ENCODE measurements at places on chromosomes 4 and X. TPM values are rescaled to one million over a fixed set of nuclear protein-coding genes. Genes with fewer than 3 reads are reported as not detected.

- no peak for DNase-seq
Measured at GRCh38 chrX:27309406-27309805, 153.7 kb downstream of the PPP4R3C start.

GRCh38 chr4:120693816-120694215, 228.7 kb downstream of the PRDM5 start:
- DNase-seq: no peak

DNA sequence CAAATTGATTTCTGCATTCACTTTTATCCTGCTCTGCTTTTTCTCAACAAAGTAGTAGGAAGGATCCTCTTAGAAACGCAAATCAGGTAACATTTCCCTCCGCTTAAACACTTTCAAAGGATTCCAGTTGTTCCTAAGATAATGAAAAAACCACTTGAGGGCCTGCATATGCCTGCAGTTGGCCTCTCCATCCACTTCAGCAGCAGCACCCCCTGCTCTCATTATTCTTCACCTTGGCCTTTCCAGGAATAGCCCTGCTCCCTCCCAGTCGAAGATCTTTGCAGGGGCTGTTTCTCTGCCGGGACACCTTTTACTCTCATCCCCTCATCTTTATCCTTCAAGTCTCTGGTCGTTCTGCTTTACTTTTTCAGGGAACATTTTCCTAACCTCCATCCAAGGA, 314.0 kb downstream of the INPP4B start:
- DNase-seq: no peak

The IL13RA2 gene
- 5.4 TPM for total RNA-seq

- no peak for DNase-seq
Measured at GRCh38 chr4:4206204-4206603, 20.5 kb downstream of the OTOP1 start.

- DNase-seq: no peak
Measured at GRCh38 chrX:100274916-100275315, 135.2 kb downstream of the PCDH19 start.

The CABS1 gene
- total RNA-seq: not detected

- DNase-seq: no peak
Measured at GRCh38 chrX:16832301-16832700, 37.9 kb downstream of the RBBP7 start.

GRCh38 chrX:40095583-40096394, 2.0 kb downstream of the BCOR start:
- no peak for DNase-seq

- DNase-seq: no peak
Measured at GRCh38 chr4:121765368-121765705, 373 bp upstream of the SMIM43 start.

DNA sequence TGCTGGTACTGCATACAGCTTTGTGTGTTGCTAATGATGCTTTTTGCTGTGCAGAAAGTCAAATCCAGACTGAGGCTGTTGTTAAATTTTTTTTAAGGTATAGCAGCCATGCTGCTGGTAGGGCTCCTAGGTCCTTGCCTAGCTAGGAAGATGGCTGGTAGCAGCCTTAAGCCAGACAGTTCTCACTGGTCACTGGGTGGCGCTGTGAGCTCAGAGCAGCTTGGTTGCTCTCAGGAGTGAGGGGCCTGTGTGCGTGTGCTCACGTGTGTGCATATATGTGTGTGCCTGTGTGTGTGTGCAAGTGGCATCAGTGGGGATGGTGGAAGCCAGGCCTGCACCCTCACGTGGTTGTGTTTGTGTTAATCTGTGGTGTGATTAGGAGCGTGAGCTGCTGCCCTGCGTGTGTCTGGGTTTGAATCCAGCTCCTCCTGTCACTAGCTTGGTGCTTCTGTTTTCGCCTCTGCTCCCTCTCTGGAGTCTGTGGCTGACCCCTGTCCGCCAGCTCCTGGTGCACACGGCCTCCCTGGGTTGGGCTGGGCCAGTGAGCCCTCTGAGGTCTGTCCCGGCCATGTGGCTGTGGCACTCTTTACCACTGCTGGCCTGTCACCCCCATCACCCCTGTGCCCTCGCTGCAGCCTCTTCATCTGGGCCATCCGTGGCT, 46.1 kb downstream of the SORCS2 start:
- DNase-seq: no peak

- DNase-seq: peak; percentile 1
Measured at GRCh38 chrX:64977830-64978229, 1.6 kb upstream of the ZC4H2 start.

GRCh38 chrX:45198301-45198700, 2.4 kb downstream of the DIPK2B start:
- no peak for DNase-seq

GRCh38 chrX:150692831-150693724, at the start of gene MTMR1:
MTMR1 (plus strand) TSS chrX:150693396; CDS start chrX:150693531, 135 bp downstream.
- DNase-seq: no peak

DNA sequence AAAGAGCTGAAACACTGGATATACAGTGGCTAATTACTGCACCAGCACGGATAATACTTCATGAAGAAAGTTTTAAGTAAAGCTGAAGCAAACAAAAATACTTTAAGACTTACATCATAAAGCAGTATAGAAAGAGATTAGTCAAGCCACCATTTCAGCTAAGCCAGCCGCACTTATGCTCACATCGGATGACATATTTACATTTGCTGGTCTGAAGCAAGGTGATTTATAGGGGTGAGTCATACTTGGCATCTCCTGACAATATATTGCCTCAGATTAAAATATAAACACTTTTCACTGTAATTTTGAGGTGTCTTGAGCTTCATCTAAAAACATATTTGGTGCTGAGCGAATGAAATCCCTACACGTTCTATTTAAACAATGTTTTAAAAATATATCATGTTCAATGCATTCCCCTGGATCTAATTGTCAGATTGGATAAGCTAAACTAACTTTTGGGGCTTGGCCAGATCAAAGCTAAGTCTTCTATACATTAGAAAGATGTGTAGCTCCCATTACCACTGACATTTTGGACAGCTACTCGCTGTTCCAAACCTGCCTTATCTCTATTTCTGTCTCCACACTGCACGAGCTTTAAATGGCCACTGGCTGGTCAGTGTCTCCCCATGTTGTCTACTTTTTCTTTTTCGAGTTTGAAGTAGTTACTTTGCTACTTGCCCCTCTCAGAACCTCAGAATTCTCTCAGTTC, 103.2 kb downstream of the VCX2 start:
- no peak for DNase-seq

DNA sequence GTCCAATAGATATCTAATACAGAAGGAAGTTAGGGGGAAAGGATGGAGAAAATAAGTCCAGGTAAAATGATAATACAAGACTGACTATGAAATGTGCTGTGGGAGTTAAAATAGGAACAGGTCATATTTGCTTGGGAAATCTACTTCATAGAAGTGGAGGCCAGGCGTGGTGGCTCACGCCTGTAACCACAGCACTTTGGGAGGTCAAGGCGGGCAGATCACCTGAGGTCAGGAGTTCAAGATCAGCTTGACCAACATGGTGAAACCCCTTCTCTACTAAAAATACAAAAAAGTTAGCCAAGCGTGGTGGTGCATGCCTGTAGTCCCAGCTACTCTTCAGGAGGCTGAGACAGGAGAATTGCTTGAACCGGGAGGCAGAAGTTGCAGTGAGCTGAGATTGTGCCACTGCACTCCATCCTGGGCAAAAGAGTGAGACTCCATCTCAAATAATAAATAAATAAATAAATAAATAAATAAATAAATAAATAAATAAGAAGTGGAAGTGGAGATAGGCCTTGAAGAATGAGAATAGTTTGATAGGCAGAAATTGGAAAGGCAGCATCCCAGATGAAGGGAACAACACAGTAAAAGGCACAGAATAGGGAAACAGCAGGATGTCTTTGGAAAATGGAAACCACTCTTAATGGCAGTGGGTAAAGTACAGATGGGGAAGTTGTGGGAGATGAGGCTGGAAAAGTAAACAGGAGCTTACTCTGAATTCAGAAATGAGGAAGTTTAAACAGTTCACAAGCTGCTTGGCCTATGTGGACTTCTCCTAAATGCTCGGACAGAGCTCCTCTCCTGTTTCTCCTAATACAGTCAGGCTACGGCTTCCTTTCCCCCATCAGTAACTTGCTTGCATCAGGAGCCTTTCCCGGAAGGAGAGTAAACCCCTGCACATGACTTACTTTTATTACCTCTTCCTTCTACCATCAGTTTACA, 15.1 kb upstream of the GK start:
- DNase-seq: no peak

DNA sequence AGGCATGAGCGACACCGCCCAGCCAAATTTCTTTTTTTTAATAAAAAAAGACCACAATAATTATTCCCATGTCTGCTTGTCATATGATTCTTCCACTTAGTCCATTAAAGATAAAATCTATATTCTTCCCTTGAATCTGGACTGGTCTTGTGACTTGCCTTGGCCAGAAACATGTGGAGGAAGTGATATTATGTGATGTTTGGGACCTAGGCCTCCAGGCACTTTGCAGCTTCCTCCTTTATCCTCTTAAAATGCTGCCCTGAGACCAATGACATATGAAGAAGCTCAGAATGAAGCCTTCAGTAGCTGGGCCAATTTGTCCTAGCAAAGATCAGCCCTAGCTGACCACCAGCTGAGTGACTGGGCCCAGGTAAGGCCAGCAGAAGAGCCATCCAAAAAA, 250.0 kb downstream of the INPP4B start:
- DNase-seq: no peak

The MAGEB1 gene
- total RNA-seq: not detected

DNA sequence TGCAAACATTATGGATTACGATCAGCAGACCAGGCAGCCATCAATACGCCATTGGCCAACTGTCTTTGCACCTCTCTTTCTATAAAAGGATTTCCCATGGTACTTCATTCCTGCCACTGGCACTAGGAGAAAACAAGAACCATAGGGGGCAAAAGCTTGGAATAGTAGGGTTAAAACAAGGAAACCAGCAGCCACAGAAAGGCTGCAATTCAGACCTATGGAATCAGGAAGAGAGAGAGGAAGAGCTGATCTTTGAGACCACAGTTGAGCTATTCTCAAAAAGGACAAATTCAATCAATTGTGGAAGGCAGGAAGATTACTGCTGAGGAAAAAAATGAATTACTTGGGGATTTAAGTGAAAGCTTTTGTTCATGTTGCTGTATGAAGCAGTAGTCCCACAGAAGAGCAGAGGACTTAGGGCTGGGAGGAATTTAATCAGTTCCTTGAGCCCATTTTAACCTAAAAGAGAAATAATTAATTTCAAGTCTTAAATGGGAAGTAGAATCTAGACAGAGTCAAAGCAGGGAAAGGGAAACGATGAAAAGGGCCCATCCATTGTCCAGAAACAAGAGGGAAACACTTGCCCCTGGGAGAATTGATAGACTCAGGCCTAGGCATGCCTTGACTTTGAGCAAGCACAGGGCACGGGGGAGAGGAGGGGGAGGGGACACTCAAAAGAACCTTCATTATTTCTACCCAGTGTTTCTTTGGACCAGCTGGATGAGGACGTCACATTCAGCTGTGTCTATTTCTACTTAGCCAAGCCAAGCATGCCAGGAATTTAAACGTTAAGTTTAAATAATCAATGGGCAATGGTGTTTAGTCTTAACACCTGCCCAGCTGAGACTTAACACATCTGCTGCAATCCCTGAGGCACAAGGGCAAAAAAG, 50.7 kb downstream of the SCD5 start:
- DNase-seq: no peak

The FAAH2 gene
- total RNA-seq: not detected

DNA sequence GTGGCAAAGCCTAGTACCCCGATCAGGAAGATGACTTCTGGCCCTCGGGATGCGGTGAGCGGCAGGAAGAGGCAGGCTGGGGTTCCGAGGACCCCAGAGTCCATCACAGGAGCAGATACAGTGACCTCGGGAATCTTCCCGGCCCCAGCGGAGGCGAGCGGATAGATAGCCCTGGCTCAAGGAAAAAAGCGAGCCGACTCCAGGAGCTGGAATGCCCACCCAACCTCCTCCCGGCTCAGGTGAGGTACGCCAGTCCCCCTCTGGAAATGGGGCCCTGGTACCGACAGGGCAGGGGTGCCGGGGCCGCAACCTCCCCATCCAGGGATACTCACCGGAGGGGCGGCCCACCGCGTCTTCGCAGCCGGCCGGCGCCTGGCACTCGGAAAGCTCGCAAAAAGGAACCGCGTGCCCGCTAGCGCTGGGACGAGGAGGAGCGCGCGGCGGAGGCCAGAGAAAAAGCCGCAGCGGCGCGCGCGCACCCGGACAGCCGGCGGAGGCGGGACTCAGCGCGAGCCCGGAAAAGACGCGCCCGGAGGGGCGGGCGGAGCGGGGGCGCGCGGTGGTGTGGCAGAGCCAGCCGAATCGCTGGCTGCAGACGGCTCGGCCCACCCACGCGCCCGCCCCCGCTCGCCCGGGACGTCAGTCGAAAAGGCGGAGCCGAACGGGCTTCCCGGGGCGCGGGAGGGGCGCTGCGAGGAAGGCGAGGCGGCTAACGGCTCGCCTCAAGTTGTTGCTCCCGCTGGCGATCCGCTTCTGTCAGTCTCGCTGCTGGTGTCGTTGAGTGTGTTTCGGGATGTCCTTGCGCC, at the start of gene ACSL4:
Gene ACSL4, minus strand, starts transcription at position 451 of the 806 bp plus-strand sequence. CDS start 49,894 bp downstream, outside the sequence.
- DNase-seq: peak; percentile 76

DNA sequence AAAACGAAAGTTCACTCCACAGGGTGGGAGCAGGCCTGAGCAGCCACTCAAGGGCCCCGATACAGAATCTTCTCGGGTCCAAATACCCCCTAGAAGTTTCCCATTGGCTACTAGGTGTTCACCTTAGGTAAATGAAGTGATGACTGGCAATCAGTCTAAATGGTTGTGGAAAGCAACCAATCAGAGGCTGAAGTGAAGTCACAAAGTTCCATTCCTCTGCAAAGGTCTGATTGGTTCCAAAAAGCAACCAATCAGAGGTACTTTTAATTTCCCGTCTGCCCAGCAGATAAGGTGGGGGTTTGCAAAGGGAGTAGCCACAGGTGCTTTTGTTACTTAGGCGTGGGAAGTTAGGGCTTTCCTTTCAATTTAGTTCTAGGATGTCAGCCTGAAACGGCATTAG, 58.2 kb upstream of the NKAP start:
- DNase-seq: no peak

DNA sequence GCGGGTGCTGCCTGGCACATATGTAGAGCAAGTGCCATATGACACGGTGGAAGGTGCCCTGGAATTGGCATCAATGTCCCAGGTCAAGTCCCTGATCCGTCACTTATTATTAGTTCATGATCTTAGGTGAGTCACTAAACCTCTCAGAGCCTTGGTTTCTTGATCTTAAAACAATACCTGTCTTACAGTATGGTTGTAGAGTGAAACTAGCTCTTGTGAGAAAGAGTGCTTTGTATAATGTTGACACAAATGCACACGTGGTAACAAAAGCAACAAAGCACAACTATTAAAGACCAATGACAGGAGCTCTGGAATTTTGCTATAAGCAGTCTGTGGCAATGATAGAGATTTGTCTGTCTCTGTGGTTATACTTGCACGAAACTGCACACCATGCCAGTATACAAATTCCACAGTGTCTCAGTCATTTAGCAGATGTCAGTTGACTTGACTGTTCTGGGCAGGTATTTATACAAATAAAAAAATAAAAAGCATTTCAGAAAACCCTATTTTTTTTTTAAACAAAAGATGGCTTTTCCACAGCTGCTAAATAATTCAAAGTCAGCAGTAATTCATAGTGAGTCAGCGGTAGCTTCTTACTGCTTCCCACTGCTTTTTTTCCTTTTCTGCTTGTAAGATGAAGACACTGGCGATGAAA, 19.7 kb upstream of the ACSL1 start:
- DNase-seq: peak; percentile 32

The HTN1 gene
- not detected for total RNA-seq

The ADH7 gene
- not detected for total RNA-seq

- no peak for DNase-seq
Measured at GRCh38 chr4:142929526-142929925, 83.4 kb upstream of the INPP4B start.

The PAK3 gene
- total RNA-seq: not detected

The NUP62CL gene
- not detected for total RNA-seq

Data from HFFc6 (cell line).